ENCODE measurements at places on chromosomes 12 and 14.

GRCh38 chr12:71607494-71608330, 55.9 kb downstream of the ZFC3H1 start:
- no peak for DNase-seq

GRCh38 chr12:92673756-92674155, 29.0 kb upstream of the PLEKHG7 start:
- DNase-seq, result no peak

GRCh38 chr12:38291160-38291559, 25.4 kb upstream of the ALG10B start:
- no peak for DNase-seq

DNA sequence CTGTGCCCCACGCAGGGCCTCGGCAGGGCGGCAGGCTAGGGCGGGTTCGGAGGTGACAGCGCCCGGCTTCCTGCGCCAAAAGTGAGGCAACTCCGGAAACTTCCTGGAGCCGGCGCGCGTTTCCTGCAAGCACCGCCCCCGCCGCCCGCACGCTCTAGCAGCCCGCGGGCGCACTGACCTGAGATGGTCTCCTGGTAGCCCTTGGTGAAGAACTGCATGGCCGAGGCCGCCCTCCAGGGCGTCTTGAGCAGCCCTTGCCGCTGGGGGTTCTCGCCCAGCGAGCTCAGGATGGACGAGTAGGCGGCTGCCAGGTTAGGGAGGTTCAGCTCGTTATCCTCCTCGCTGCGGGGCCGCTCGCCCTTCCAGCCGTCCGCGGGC, 494 bp downstream of the GCH1 start:
- peak; percentile 56 for DNase-seq

DNA sequence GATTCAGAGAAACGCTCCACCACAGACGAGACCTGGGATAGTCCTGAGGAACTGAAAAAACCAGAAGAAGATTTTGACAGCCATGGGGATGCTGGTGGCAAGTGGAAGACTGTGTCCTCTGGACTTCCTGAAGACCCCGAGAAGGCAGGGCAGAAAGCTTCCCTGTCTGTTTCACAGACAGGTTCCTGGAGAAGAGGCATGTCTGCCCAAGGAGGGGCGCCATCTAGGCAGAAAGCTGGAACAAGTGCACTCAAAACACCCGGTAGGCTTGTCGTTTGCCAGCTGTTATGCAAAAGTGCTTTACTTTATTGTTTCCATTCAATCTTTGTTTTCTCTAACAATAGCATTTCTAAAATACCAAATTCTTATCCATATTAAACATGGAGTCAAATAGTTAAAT, 287.3 kb downstream of the NAV3 start:
- no peak for DNase-seq

- no peak for DNase-seq
Measured at GRCh38 chr12:131642101-131642540, 68.8 kb upstream of the SFSWAP start.

- no peak for DNase-seq
Measured at GRCh38 chr14:20179218-20179617, 11.5 kb upstream of the OR11G2 start.

DNA sequence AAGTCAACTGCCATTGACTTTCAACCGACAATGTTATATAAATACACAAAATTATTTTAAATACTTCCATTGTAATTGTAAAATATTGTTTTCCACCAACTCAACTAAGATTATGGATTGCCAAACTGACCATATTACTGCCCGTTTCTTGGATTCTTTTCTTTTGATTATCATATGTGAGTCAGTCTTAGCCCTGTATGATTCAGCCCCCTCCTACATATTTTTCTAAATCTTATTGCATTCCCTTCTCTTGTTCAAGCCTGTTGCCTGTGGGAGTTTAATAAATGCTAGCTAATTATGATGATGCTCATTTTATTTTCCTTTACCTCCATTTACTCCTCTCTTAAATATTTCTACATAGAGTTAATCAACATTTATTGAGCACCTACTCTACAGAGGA, 6.8 kb downstream of the RASSF9 start:
- DNase-seq, result peak; percentile 73

GRCh38 chr12:25958428-25959070, at the start of gene RASSF8:
Gene RASSF8 (plus strand): TSS chr12:25958682. CDS start chr12:26055344, 96,662 bp downstream.
- peak; percentile 69 for DNase-seq

- peak; percentile 72 for DNase-seq
Measured at GRCh38 chr12:87820524-87821202, 208.5 kb downstream of the C12orf50 start.

DNA sequence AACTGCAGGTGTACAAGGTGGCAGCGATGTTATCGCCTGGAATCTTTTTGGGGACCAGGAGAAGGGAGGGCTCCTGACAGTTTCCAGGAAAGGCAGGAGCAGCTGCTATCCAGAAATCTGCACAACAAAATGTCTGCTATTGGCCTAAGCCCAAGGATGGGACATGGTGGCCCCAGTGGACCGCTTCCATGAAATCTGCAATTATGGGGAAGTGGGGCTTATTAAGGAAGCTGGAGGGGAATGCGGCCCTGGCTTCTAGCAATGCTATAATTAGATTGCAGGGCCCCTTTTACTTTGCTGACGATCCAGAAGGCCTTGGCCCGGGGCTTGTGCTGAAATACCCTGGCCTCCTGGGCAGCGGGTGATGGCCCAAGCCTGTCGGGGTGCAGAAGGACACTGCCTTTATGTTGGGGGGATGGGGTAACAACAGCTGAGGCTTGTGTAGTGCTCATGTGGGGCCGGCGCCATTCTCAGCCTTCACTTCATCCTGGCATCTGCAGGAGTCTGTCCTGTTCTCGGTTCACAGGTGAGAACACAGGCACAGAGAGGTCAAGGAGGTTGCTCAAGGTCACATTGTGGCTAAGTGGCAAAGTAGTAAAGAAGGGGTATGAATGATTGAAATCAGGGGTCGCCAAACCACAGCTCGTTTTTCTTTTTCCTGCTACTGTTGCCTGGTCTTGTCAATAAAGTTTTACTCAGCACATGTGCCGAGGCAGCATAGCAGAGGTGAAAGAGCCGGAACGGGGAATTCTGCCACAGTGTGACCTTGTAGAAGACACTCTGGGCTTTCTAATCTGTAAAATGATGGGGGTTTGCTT, 153.5 kb downstream of the RBM19 start:
- no peak for DNase-seq

GRCh38 chr12:49026101-49026500, 7.5 kb upstream of the PRKAG1 start:
- DNase-seq, result no peak

DNA sequence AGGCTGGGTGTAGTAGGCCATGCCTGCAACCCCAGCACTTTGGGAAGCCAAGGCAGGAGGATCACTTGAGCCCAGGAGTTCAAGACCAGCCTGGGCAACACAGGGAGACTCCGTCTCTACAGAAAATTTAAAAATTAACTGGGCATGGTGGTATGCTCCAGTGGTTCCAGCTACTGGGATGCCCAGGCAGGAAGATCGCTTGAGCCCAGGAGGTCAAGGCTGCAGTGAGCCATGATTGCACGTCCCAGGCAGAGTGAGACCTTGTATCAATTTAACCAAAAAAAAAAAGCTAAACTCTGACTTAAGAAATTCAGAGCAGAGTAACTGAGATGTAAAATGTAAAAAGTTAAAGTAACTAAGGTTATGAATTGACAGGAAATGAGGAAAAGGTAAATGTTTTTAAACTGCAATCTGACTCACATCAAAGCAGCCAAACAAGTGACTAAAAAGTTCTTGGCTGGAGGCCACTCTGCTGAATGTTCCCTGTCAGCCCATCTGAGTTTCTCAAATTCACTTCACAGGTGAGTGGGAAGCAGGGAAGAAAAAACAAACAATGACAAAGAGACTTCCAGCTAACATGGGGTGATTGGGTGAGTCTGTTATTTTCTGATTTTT, 21.3 kb downstream of the PRKD1 start:
- DNase-seq, result peak; percentile 19

GRCh38 chr12:43882578-43883178, 46.8 kb downstream of the TMEM117 start:
- DNase-seq, result peak; percentile 81

GRCh38 chr12:25689996-25690501, 137.0 kb upstream of the LMNTD1 start:
- DNase-seq, result peak; percentile 22

DNA sequence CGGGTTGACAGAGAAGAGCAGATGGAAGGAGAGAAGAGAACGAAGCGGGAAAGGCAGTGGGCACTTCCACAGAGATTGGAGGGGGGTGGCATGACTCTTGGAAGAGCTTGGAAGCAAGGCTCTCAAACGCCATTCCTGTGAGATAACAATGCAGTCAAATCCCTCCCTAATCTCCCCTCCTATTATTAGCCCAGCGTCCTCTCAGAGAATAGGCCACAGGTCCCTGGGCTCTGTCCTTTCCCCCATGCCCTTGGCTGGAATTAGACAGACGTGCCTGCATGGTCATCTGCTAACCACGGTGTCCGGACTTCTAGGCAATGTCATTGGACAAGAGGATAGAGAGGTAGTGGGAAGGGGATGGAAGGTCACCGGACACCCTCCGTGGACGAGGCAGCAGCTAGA, 8.0 kb upstream of the MYH7 start:
- DNase-seq, result no peak

DNA sequence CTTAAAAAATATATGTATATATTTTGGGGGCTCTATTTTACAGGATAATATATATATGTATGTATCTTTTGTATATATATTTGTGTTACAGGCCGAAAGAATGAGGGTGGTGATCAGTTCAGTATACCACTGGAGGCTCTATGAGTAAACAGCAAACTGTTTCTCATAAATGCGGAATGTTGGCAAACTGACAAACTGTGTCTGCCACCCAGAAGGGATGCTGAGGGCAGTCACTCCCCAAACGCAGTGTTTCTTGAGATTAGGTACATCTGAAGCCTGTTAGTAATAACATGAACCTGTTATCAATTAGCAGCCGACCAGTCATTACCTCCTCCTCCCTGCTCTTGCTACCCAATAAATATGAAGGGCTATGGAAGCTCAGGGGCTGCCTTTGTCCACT, 20.8 kb downstream of the TNFAIP2 start:
- peak; percentile 54 for DNase-seq

GRCh38 chr12:61996717-61997116, 263.5 kb upstream of the USP15 start:
- DNase-seq, result no peak

GRCh38 chr12:111599453-111600204, 514 bp upstream of the ATXN2 start:
- DNase-seq, result peak; percentile 92

DNA sequence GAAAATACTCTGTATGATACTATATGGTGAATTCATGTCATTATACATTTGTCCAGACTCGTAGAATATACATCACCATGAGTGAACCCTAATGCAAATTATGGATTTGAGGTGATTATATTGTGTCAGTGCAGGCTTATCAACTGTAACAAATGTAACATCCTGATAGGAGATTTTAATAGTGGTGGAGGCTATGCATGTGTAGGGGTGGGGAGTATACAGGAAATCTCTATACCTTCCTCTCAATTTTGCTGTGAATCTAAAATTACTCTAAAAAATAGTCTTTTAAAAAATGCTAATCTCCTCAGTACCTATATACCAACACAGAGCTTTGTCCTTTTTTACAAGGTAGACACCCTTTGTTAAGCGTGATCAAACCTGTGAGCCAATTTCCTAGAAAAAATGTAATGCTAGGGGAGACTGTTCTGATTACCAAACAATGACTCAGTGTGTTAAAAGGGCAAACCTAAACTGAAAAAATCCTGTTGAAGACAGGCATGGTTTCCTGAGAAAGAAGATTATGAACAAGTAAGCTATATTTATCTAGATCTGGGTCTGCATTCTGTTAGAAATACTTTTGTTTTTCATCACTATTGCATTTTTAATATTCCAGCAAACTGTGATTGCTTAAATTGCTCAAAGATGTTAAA, 170.9 kb downstream of the DUSP6 start:
- peak; percentile 84 for DNase-seq

- DNase-seq, result no peak
Measured at GRCh38 chr14:96082420-96083300, 43.5 kb downstream of the C14orf132 start.

DNA sequence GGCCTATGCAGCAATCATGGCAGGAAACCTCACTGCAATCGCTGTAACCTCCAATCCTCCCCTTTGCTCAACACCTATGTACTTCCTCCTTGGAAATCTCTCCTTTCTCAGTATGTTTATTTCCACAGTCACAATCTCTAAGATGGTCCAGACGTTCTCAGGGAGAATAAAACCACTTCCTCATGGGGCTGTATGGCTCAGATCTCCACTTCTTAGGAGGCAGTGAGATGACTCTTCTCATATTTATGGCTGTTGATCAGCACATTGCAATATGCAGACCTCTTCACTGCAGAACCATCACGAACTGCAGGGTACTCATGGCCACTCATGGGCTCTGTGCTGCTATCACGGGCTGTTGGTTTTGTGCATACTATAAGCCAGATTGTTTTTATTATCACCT, 17.1 kb upstream of the OR4K17 start:
- no peak for DNase-seq

GRCh38 chr14:105629886-105630215, 103.5 kb downstream of the TMEM121 start:
- no peak for DNase-seq

DNA sequence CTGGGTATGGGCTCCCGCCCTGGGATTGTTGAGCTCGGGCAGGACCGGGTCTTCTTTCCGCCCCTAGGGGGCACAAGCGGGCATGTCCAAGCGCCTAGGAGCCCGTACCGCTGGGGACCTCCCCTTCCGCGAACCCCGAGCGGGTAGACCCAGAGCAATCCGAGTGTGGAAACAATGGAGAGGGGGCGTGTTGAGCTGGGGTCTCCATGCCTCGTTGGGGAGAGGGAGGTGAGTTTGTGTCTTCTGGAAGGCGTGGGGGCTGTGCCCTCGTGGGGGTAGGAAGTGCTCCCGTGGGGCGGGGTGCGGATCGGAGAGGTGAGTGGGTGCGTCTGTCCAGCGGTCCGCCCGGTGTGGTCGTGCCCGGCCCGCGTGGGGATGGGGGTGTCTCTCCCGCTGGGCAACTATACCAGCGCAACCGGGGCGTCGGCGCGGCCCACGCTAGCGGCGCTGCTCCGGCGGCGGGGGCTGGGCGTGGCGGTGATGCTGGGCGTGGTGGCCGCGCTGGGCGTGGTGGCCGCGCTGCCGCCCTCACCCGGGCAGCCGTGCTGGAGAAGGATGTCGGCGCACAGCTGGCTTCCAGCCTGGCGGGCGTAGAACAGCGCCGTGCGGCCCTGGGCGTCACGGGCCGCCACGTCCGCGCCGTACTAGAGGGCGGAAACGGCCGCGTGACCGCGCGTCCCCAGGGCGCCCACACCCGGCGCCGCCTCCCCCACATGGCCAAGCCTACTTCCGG, 12.2 kb downstream of the AGAP2 start:
- peak; percentile 82 for DNase-seq
